ENCODE measurements at places on chromosomes 5 and 9.

DNA sequence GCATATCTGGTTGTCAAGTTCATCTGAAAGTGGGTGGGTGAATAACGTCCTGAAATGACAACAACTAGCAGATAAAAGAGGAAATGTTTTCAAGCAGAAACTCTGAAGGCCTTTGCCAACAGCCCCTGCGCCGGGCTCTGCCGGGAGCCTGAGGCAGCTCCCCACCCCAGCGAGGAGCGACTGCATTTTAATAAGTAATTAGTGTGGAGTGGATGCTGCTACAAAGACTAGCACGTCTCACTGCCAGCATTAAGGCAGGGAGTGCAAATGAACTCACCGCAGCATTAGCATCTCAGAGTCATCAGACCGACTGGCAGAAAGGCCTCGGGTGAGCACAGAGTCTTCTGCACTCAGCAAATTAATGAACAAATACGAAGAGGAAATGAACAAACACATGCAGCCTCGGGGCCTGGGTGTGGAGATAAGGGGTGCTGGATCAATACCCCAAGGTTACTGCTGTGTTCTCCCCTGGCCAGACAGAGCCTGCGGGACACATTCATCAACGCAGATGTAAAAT lies 63.8 kb downstream of the VAV2 start:
- no peak for DNase-seq

DNA sequence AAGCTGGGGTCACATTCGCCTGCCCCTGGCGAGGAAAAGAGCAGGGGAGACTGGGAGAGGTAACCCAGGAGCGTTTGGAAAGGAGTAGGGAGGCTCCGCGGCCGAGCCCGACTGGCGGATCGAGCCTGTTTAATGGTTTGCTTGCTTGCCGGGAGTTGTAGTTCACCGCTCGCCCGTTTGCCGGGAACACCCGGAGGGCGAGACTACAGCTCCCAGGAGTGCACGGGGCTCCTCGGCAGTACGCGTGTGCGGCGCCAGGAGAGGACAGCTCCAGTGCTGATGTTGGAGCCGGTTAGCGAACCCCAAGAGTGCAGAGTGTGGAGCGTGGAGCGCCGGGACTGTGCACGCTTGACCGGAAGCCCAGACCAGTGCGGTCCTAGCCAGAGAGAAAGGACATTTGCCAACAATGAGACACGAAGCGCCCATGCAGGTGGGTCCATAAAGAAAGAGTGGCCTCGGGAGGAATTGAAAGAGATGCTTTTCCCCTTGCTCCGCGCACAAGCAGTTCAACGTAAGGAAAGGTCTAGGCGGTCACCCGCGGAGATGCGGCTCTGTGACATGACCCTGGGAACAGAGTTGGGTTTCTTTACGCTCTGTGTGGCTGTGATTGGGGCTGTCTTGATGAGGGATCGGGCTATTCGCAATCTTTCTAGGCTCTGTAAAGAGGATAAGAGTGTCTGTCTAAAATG lies at the start of gene RAB3C:
TSS of gene RAB3C (plus strand) at position 273 of the 689 bp plus-strand sequence. CDS start at position 407, 134 bp downstream.
- peak; percentile 98 for DNase-seq

DNA sequence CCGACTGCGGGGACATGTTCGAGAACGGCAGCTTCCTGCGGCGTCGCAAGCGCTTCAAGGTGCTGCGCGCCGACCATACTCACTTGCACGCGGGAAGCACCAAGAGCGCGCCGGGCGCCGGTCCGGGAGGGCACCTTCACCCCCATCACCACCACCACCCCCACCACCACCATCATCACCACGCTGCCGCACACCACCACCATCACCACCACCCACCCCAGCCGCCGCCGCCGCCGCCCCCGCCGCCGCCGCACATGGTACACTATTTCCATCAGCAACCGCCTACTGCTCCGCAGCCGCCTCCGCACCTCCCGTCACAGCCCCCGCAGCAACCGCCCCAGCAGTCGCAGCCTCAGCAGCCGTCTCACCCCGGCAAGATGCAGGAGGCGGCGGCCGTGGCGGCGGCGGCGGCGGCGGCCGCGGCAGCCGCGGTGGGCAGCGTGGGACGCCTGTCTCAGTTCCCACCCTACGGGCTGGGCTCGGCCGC lies 514 bp downstream of the FOXB2 start:
- DNase-seq, result no peak

- no peak for DNase-seq
Measured at GRCh38 chr5:19175776-19176570, 812.0 kb downstream of the CDH18 start.

DNA sequence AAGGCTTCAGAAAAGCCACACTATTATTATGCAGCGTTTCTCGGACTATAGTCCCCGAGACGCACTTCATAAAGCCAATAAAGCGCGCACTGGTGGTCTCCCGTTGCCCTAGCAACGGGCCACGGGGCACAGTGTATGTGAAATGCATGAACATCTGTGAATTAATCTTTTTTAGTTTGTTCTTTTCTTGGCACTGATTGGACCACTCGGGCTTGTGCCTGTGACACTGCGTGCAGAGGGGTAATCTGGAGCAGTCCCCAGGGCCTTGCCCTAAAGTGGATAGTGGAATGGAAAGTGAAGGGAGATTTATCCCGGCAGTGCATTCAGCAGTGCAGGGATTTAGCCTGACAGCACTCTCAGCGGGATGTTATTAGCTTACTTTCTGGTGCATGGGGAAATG lies 92.1 kb downstream of the TLE4 start:
- peak; percentile 38 for DNase-seq

DNA sequence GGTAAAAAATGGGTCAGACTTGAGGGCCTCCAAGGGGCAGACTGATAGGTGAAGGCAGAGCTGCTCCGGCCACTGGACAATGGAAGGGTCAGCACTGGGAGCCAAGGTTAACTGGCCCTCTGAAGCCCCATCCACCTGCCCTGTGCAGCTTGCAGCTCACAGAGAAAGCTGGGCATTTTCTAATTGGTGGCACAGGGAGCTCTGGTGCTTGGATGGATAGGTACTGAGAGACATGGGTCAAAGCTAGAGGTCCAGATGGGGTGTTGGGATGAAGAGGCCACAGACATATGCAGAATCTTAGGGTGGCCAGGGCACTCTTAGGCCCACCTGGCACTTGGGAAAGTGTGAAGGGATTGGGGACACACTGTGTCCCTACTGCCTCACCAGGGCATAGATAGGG lies 29.5 kb upstream of the SARDH start:
- no peak for DNase-seq

- no peak for DNase-seq
Measured at GRCh38 chr9:133717113-133718031, 20.8 kb downstream of the SARDH start.

GRCh38 chr5:132053483-132053882 lies 7.0 kb upstream of the IL3 start:
- peak; percentile 4 for DNase-seq

DNA sequence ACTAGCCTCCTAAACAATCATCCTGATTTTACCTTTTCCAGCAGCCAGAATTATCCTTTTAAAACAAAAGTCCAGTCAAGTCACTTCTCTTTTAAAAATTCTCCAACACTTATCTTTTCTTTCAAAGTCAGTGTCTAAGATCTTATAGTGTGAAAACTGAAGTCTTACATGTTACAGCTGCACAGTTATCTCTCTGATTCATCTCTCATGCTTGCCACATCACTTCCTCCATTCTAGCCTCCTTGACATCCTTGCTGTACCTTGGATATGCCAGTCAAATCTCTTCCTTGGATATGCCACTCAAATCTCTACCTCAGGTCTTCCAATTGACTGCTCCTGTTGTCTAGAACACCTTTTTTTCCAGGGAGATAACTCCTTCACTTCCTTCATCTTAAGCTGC lies 361.7 kb upstream of the FTMT start:
- no peak for DNase-seq

GRCh38 chr9:126809068-126809467 lies 4.2 kb downstream of the ZBTB43 start:
- DNase-seq, result no peak

GRCh38 chr9:129640086-129640870 lies 1.7 kb downstream of the ASB6 start:
- DNase-seq, result no peak

GRCh38 chr9:88017096-88017495 lies 42.8 kb upstream of the CDK20 start:
- DNase-seq, result peak; percentile 36

GRCh38 chr5:156052656-156053055 lies 274.3 kb upstream of the SGCD start:
- no peak for DNase-seq

DNA sequence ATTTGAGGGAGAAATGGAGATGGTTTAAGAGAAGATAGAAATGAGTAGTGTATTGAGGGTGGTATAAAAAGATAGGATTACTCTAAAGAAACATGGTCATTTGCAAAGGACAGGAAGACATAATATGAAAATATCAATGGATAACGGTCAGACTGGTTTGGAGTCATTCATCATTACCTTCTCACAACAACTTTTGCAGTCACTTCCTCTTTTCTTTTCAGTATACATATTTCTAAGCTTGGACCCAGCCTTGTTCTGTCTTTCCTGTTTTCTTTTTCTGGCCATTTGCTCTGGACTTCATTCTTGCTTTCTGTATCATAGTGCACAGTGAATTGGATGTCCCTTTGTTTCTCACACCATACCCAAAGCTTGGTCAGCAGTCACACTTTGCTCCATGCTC lies 966.5 kb upstream of the TYRP1 start:
- DNase-seq, result no peak

- DNase-seq, result peak; percentile 21
Measured at GRCh38 chr5:57172466-57173318, 1.2 kb upstream of the GPBP1 start.

- DNase-seq, result peak; percentile 40
Measured at GRCh38 chr5:71932655-71933338, 174.5 kb upstream of the MAP1B start.

DNA sequence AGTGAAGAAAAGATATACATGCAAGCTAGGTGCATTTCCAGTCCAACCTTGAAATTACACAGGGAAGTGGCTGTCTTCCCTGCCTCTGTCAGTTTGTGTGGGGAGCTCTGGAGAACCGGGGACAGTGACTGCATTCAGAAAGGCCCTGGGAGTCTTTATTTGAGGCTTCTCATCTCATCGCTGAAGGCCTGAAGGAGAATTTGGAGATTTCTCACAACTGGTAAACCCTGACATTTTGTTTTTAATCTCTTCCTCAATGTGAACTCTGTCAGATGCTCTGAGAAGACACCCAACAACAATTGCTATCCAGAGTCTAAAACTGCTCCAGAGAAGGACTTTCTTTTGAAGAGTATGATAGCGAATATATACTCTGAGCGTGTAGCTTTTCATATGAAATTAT lies 33.0 kb downstream of the MACIR start:
- DNase-seq, result no peak

DNA sequence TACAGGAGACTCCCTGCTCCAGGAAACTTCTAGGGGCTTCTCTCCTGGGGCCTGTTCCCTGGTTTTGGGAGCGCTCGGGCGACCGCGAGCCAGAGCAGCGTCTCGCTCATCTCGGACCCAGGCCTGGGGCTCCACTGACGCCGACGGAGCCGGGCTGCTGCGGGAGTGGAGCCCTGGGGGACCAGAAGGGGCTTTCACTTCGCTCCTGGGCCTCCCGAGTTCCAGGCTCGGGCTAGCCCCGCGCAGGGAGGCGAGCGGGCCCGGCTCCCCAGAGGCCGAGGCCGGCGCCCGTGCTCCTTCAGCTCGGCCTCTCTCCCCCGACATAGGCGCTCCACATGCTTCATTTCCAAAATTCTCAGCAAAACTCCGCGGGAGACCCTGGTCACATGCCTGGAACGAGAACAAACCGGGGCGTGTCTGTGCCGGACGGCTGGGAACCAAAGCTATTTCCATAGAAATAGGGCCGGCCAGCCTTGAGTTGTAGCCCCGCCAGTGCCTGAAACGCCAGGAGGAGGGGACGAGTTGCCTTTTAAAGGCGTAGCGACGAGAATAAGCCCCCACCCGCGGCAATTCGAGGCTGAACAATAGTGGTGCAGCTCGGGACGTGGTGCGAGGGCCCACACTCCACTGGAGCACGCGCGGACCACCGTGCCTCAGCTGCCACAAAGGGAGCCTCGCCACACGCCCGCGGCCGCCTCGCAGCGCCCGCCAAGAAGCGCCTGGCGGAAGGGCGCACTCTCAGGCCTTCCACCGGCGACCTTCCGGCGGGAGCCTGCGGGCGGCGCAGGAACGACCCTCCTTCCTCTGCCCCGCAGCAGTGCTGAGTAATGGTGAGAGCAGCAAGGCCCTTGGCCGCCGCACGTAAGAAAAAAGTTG lies 1.1 kb upstream of the G3BP1 start:
- DNase-seq, result peak; percentile 79

GRCh38 chr5:173675287-173675996 lies 59.0 kb upstream of the BOD1 start:
- no peak for DNase-seq

GRCh38 chr9:88259001-88259400 lies 120.7 kb upstream of the SPATA31C2 start:
- DNase-seq, result no peak

GRCh38 chr5:77066823-77067442 lies 20.2 kb downstream of the ZBED3 start:
- peak; percentile 84 for DNase-seq

- DNase-seq, result no peak
Measured at GRCh38 chr9:105435453-105435852, 12.4 kb upstream of the FSD1L start.

- DNase-seq, result no peak
Measured at GRCh38 chr9:14351221-14351836, 37.4 kb upstream of the NFIB start.

DNA sequence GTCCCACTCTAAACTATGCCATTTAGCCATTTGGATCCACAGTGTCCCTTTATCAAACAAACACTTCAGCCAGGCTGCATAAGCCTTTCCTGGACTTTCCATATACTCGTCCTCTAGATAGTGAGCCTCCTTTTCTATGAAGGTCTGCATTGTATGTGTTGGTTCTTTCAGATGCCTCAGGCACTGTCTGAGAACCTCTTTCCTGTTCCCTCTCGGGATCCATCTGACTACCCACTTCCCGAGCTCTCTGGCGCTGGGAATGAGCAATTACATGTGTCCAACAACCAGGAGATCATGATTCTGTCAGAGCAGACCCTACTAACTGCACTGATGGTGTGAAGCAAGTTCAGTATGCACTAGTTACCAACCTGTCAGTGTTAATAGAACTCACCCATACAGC lies 14.2 kb downstream of the SMC2 start:
- DNase-seq, result no peak

DNA sequence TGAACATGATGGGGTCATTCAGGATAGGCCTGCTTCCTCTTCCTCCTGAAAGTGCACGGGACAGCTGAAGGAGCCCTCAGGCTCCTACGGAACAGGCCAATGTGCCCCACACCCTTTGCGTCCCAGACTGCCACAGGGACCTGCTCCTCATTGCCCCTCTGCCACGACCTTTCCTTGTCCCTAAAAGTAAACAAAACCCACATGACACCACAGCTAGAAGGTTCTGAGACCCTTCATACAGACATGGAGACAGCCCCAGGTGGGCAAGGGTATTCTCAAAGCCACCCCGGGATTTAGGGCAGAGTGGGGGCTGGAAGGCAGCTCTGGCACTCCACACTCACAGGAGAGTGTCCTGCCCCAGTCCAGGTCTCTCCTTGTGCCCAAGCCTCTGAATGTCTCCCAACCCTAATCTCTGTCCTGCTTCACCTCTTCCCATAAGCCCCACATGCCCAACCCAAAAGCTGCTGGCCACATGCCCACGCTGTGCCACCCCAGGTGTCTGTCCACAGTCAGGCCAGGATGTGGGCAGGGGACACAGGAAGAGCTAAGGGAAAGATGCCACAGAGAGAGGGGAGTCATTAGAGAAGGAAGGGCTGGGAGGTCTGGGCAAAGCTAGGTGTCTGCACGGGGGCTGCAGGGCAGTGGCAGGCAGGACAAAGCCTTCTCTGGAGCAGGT lies 800 bp downstream of the AMBP start:
- DNase-seq, result no peak

All from AG20443 (cell line).